ENCODE measurements at places on chromosomes 3 and 15. TPM values are rescaled to one million over a fixed set of nuclear protein-coding genes. Genes with fewer than 3 reads are reported as not detected.

Gene SCN11A
- under 0.01 TPM for total RNA-seq

- DNase-seq = no peak
Observed at GRCh38 chr3:40073310-40074007, 236.0 kb upstream of the EIF1B start.

DNA sequence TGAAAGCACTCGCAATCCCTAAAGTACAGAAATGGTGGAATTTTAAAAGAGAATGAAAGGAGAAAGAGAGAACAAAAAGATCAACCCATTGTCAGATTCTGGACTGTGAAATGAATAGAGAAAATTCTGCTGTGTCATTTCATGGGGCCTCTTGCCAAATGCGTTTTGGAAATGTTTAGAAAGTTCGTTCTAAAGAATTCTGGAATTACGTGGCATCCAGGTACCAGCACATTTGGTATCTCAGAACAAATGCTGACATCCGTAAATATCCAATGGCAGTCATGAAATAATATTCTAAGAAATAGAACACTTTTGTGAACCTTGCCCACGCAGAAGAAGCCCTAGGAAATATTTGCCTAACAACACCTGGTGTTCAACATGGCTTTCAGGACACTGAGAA lies 219.2 kb downstream of the P3H2 start:
- no peak for DNase-seq

DNA sequence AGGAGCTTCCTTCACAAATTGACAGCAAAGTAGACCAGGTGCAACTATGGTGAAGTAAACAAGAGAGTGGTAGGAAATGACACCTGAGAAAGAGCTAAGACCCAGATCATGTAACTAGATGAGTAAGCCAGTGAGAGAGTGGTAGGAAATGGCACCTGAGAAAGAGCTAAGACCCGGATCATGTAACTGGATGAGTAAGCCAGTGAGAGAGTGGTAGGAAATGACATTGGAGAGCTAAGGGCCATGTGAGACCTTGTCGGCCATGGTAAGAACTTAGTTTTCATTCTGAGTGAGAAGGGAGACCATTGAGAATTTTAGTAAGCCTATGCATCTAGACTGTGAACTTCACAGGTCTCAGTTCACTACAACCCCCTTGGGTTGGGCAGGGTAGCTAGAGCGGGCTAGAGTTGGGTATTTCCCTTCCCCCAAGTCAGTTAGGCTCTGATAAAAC lies 5.4 kb upstream of the SENP7 start:
- no peak for DNase-seq

- DNase-seq = no peak
Observed at GRCh38 chr3:182925330-182925943, 54.9 kb downstream of the DCUN1D1 start.

GRCh38 chr15:69926006-69926405 lies 171.7 kb downstream of the TLE3 start:
- no peak for DNase-seq

Gene CYP1A1
- 0.27 TPM for total RNA-seq

GRCh38 chr3:9809615-9810432 lies at the start of gene TTLL3:
TTLL3 (plus strand) TSS chr3:9810262; CDS start chr3:9810662, 400 bp downstream.
- DNase-seq = peak; percentile 37

DNA sequence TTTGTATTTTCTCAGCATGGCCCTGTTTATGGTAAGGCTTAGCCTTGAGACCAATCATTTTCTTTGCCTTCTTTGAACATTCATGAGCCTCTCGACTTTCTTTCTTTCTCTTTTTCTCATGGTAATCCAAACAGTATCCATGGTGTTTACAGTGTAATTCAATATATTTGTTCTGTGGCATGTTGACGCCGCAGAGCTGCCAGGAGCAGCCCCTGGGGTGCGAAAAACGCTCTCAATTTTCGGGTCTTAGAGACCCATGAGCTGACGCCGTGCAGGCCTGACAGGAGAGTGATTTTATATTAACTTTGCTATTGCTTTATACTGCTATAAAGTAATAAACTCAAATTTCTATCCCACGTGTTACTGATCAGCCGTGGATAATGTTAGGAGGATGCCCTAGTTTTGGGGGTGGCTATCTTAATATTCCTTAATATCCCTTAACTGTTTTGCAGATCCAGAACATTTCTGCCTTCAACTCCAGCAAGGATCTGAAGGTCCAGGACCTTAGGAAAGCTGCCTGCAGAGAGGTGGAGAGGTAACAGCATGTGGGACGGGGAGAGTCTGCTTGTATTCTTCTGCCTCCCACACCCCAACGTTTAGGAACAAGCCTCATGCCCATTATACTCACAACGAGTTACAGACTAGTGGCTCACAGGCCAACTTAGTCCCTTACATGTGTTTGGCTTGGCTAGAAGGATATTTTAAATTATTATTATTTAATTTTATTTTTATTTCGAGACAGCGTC lies 29.3 kb upstream of the MYO1E start:
- no peak for DNase-seq

- DNase-seq = no peak
Observed at GRCh38 chr3:164095279-164095678, 983.0 kb downstream of the SI start.

- peak; percentile 26 for DNase-seq
Observed at GRCh38 chr15:74302821-74303359, 64.6 kb downstream of the CYP11A1 start.

Gene PLCL2
- total RNA-seq = 21.5 TPM

GRCh38 chr3:72177075-72178050 lies 392.4 kb upstream of the PROK2 start:
- peak; percentile 31 for DNase-seq

Gene GOLGA6L10
- total RNA-seq = 0.54 TPM

Gene CEMIP
- under 0.01 TPM for total RNA-seq

DNA sequence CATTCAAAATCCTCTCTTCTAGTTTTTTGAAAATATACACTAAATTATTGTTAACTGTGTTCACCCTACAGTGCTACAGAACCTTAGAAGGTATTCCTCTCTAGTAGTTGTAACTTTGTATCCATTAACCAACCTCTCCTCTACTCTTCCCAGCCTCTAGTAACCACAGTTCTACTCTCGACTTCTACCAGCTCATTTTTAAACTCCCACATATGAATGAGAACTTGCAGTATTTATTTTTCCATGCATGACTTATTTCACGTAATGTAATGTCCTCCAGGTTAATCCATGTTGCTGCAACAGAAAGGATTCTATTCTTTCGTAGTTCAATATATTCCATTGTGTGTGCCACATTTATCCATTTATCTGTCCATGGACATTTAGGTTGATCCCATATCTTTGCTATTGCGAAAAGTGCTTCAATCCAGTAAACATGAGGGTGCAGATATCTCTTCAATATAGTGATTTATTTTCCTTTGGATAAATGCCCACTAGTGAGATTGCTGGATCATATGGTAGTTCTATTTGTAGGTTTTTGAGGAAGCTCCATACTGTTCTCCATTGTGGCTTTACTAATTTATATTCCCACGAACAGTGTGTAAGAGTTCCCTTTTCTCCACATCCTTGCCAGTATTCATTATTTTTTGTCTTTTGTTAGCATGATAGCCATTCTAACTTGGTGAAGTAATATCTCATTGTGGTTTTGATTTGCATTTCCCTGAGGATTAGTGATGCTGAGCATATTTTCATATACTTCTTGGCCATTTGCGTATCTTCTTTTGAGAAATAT lies 113.7 kb upstream of the SMAD3 start:
- DNase-seq = no peak

Measured in hematopoietic multipotent progenitor cell (in vitro differentiated cells).